ENCODE measurements at places on chromosomes 2 and 18. TPM values are rescaled to one million over a fixed set of nuclear protein-coding genes. Genes with fewer than 3 reads are reported as not detected.

DNA sequence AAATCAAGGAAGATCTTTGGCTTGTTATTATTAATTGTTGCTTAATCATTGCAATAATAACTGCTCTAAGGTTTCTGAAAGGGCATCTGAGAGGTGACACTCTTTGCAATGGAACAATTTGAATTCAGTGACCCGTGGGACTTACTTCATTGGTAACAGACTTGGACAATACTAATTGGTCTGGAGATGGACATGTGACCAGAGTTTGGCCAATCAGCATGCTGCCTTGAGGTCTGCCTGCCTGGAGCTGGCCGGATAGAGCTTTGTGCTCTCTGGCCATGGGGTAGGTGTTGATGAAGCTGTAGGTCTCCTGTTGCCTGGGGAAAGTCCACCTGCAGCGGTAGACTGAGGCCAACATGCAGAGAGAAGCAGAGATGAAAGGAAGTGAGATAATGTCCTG is 24.0 kb upstream of the VPS4B start:
- no peak overlapping the region for H3K4me3 ChIP-seq
- H3K4me1 ChIP-seq, result no peaks in the 10 kb centered on the region
- DNase-seq, result no peak
- H3K27me3 ChIP-seq, result no peaks in the 10 kb centered on the region
- no peaks in the 10 kb centered on the region for H3K36me3 ChIP-seq

- no peaks in the 10 kb centered on the region for H3K4me1 ChIP-seq
- no peak for DNase-seq
- H3K4me3 ChIP-seq, result no peak overlapping the region
- H3K36me3 ChIP-seq, result no peaks in the 10 kb centered on the region
Observed at GRCh38 chr2:162113088-162113775, 38.8 kb downstream of the GCG start.

GRCh38 chr2:9207641-9208311 is 1.2 kb downstream of the ASAP2 start:
- no peaks in the 10 kb centered on the region for H3K27me3 ChIP-seq
- peak overlapping the region; percentile 59 for H3K4me3 ChIP-seq
- peak; percentile 73 for DNase-seq
- no peaks in the 10 kb centered on the region for H3K36me3 ChIP-seq
- H3K27ac ChIP-seq, result peak overlapping the region; percentile 95

DNA sequence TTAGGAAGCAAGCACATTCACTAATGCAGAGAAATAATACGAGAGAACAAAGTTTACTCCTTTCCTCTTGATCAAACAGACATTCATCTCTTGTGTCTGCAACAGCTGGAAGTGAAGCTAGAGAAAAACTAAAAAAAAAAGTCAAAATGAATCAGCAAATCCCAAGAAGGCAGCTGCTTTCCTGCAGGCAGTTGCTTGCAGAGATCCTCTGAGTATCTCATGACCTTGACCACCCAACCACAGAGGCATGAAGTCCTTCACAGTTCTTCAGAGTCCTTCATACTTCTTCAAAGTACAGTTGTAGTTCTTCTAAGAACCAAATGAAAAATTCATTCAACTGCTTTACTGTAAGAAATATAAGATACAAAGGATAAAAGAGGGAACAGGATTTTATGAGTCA is 97.2 kb upstream of the ACVR1C start:
- no peak for DNase-seq
- H3K36me3 ChIP-seq, result peaks cover 18% of the 10 kb centered on the region
- no peak overlapping the region for H3K4me3 ChIP-seq
- no peak overlapping the region for H3K27ac ChIP-seq
- no peaks in the 10 kb centered on the region for H3K4me1 ChIP-seq

GRCh38 chr2:26670931-26671460 is 21.5 kb upstream of the KCNK3 start:
- no peaks in the 10 kb centered on the region for H3K36me3 ChIP-seq
- no peak overlapping the region for H3K27ac ChIP-seq
- no peaks in the 10 kb centered on the region for H3K4me1 ChIP-seq

- H3K27me3 ChIP-seq, result no peaks in the 10 kb centered on the region
- no peaks in the 10 kb centered on the region for H3K36me3 ChIP-seq
- H3K4me1 ChIP-seq, result no peaks in the 10 kb centered on the region
- no peak overlapping the region for H3K27ac ChIP-seq
Observed at GRCh38 chr2:235170536-235171521, 219.0 kb downstream of the SH3BP4 start.

DNA sequence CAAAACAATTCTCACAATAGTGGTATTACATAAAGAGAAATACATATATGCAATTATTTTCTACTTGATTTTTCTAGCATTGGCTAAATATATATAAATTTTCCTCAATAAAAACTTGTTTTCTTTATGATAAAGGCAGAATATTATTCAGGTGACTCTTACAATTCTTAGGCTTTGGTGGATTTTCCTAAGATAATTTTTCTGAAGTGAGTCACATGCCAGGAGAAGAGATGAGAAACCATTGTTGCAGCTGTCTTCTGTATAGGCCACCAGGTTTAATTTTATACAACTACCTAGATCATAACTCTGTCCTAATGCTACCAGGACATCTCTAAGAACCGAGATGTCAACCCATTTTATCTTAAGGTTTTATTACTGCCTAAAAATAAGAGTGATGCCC is 552.4 kb upstream of the CDH2 start:
- DNase-seq, result no peak
- no peaks in the 10 kb centered on the region for H3K4me1 ChIP-seq
- H3K36me3 ChIP-seq, result no peaks in the 10 kb centered on the region
- H3K27me3 ChIP-seq, result no peaks in the 10 kb centered on the region
- no peak overlapping the region for H3K4me3 ChIP-seq
- H3K27ac ChIP-seq, result no peak overlapping the region

DNA sequence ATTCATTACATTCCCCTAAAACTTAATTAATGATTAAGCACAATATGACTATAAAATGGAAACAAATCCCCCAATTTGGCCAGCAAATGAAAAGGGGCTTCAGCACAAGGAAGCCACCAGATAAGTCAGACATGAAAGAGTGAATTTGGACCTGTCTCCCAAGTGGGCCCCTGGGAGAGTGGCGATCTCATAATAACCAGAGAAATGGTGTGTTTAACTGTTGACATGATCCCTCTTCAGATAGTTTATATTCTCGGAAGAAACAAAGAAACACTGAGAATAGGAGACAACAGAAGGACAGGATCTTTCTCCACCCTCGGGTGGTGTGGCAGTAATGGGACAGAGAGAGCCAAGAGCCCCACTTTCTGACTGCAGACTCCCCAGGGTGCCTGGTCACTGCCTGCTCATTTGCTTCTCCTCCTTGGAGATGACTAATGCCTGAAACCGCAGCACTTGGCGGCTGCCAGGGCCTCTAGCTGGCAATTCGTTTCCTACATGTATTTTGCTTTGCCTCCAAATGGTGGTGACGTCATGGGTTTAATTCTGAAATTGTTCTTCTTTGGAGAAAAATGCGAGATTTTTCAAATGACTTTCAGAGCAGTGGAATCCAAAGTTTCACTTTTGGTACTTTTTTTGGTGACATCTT is 46.4 kb upstream of the SPP2 start:
- H3K27me3 ChIP-seq, result no peaks in the 10 kb centered on the region
- no peaks in the 10 kb centered on the region for H3K4me1 ChIP-seq
- no peak overlapping the region for H3K27ac ChIP-seq
- no peak overlapping the region for H3K4me3 ChIP-seq

DNA sequence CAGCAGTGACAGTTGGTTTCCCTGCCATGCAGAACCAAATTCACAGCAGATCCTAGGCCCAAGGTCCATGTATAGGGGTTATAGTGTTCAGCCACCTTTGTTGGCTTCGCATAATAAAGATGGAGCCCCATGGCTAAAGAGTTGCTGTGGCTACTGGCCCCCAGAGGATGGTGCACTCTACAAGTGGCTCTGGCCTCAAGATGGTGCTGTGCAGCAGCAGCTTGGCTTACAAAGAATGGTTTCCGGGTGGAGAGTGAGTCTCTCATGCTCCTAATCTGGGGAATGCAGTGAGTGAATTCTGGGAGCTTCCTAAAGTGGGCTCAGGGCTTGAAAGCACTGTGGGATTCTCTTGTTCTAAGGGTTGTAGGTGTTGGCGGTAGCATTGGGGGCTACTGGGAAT is 1199.7 kb downstream of the CNTNAP5 start:
- DNase-seq, result no peak
- H3K27me3 ChIP-seq, result no peaks in the 10 kb centered on the region
- no peak overlapping the region for H3K27ac ChIP-seq
- no peaks in the 10 kb centered on the region for H3K4me1 ChIP-seq
- H3K36me3 ChIP-seq, result no peaks in the 10 kb centered on the region
- no peak overlapping the region for H3K4me3 ChIP-seq

- no peaks in the 10 kb centered on the region for H3K36me3 ChIP-seq
- no peak overlapping the region for H3K27ac ChIP-seq
- no peak overlapping the region for H3K4me3 ChIP-seq
Observed at GRCh38 chr2:21229302-21229701, 105.5 kb downstream of the TDRD15 start.

DNA sequence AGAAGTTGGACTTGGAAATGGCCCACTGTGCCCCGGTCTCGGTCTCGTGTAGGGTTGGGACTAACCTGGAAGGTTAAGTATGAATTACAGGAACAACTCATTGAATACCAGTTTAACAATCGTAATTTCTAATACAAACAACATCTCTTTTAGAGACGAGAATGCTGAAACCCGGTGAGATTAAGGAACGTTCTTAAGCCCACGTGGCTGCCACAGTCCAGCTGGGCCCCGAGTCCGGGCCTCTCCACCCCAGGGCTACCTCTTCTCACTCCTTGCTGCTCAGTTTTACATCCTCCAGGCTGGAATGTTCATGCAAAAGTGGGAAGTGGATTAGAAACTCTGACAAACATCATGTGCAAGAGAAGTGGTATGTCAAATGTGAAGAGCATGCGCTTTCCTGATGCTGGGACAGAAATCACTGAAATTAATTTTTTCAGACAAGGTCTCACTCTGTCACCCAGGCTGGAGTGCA is 29.4 kb downstream of the NGEF start:
- no peak overlapping the region for H3K27ac ChIP-seq
- no peak for DNase-seq
- H3K4me1 ChIP-seq, result peaks cover 10% of the 10 kb centered on the region

DNA sequence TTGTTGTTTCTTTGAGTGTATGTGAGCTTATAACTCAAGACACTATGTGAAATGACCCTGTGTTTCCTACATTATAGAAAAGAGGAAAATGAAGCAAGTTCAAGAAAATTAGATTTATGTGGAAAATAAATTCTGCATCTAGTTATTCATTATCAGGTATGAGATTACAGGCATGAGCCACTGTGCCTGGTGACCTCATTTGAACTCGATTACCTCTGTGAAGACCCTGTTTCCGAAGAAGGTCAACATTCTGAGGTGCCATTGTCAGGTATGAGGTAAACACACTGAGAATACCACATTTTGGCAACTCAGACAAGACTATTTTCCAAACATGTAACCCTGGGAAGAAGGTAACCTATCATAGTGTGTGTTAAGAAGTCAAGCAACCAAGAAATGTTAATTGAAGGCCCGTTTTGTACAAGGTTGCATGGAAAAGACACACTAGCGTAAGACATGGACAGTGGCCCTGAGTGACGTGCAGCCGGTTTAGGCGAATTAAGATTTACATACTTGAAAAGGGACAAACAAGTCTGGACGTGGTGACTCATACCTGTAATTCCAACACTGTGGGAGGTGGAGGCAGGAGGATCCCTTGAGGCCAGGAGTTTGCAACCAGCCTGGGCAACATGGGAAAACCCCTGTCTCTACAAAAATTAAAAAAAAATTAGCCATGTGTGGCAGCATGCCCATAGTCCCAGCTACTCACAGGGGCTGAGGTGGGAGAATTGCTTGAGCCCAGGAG is 186.6 kb downstream of the NEDD4L start:
- H3K4me1 ChIP-seq, result peaks cover 64% of the 10 kb centered on the region
- H3K27me3 ChIP-seq, result no peaks in the 10 kb centered on the region
- DNase-seq, result peak; percentile 55
- no peaks in the 10 kb centered on the region for H3K36me3 ChIP-seq
- no peak overlapping the region for H3K4me3 ChIP-seq

GRCh38 chr2:5695654-5696403 is 3.6 kb downstream of the SOX11 start:
- DNase-seq, result no peak
- peaks cover 75% of the 10 kb centered on the region for H3K27me3 ChIP-seq
- no peaks in the 10 kb centered on the region for H3K36me3 ChIP-seq

DNA sequence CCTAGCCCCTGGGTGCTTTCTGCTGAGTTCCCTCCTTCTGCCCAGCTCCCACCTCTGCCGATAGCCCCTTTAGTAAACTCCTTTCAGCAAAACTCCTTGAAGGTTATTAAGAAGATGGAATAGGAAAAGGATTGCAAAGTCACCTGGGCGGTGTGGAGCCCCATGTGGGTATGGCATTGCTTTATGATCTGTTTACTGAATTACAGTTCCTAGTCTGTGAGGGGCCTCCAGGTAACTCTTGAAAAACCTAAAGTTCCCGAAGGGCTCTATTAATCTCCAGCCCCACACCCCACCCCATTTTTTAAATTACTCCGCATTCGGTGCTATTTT is 116.9 kb upstream of the UXS1 start:
- no peaks in the 10 kb centered on the region for H3K4me1 ChIP-seq
- no peak overlapping the region for H3K4me3 ChIP-seq
- no peaks in the 10 kb centered on the region for H3K27me3 ChIP-seq
- no peaks in the 10 kb centered on the region for H3K36me3 ChIP-seq
- no peak for DNase-seq
- H3K27ac ChIP-seq, result no peak overlapping the region

DNA sequence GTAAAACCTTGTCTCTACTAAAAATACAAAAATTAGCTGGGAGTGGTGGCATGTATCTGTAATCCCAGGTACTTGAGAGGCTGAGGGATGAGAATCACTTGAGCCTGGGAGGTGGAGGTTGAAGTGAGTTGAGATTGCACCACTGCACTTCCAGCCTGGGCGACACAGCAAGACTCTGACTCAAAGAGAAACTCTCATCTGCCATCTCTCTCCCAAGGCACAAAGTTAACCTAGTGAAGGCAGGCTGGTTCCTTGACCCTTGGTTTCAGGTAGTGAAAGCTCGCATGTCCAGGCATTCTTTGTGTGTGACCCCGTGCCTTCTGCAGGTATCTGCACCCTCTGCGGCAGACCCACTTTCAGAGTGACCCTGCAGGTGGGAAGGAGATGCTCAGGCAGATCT is 100.0 kb downstream of the WDSUB1 start:
- no peaks in the 10 kb centered on the region for H3K27me3 ChIP-seq
- H3K36me3 ChIP-seq, result peaks cover 66% of the 10 kb centered on the region
- DNase-seq, result no peak
- H3K4me3 ChIP-seq, result no peak overlapping the region
- no peaks in the 10 kb centered on the region for H3K4me1 ChIP-seq

GRCh38 chr2:23690421-23691105 is 236.4 kb downstream of the ATAD2B start:
- no peak overlapping the region for H3K4me3 ChIP-seq
- no peaks in the 10 kb centered on the region for H3K4me1 ChIP-seq
- peaks cover 44% of the 10 kb centered on the region for H3K36me3 ChIP-seq
- H3K27ac ChIP-seq, result no peak overlapping the region

The RAX gene
- not detected for total RNA-seq

The KANSL1L gene
- 54.5 TPM for total RNA-seq

The LOXHD1 gene
- not detected for total RNA-seq

The C18orf54 gene
- total RNA-seq, result 4.0 TPM

The MERTK gene
- total RNA-seq, result 17.4 TPM

The GNAL gene
- 0.72 TPM for total RNA-seq

The MEP1B gene
- not detected for total RNA-seq

The HSPD1 gene
- total RNA-seq, result 79.9 TPM

The SLC39A6 gene
- total RNA-seq, result 32.9 TPM

The SESTD1 gene
- total RNA-seq, result 57.1 TPM
